ENCODE measurements at places on chromosomes 3 and 15.
A peak's percentile ranks its signal among the peaks of the same experiment; 100 is the strongest.

- no peak for DNase-seq
These were observed 36.0 kb upstream of the HDGFL3 start for GRCh38 chr15:83243634-83244033.

GRCh38 chr3:119352034-119352609 lies 57.9 kb downstream of the ARHGAP31 start:
- peak; percentile 42 for DNase-seq

DNA sequence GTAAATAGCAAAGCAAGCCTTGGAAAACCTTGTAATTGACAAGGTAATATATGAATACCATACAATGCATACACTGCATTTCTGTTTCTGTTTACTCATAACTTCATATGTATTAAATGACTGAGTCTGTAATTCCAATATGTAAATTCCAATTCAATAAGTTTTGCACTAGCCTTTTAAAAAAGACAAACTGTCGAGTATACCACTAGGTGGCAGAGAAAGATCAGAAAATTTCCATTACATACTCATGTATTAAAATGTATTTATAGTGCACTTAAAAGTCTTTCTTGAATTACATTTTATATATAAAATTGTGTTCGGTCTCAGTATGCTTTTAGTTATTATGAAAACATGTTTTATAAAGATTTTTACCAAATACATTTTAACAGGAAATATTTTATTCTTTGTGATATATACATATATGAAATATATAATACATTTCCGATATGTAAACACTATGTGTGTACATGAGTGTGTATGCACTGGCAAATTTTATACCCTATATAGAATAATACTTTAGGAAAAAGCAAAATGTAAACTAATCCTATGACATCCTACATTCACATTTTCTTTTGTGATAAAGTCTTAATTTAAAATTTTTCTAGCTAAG lies 216.8 kb downstream of the VGLL3 start:
- DNase-seq = no peak

- DNase-seq = no peak
These were observed 35.2 kb downstream of the PYGO1 start for GRCh38 chr15:55552926-55553325.

DNA sequence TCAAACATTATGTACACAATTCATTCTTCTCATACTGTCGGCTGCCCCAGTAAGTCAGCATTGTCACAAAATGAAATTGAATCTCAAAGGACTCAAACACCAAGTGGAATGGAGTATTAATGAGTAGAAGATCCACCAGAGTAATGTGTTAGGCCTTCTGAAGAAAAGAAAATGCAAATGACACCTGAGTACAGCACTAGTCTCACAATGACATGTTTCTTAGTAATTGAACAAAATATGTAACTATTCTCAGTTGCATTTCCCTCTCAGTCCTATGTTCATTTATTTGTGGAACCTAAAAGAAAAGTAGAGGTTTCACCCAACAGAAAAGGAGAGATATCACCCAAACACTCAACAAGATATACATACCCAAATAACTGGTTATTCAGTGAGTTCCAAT lies 283.9 kb upstream of the THBS1 start:
- DNase-seq = no peak

GRCh38 chr15:27696530-27696929 lies 402.6 kb downstream of the OCA2 start:
- DNase-seq = no peak

DNA sequence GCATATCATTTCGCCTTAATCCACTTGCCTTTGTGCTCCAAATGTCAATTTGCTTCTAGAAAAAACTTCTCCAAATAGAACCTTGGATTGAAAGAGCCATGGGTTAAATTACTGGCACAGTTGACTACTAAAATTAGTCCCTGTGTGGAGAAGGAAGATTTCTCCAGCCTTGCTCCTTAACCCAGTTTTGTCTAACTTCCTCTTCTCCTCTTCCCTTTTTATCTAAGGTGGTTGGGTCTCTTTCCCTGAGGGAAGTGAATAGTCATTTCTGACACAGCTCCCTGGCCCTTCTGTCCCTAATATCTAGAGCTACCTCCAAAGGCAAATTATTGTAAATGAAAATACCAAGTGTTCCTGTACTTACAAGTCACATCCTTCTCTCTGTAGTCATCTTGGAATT lies 527.9 kb upstream of the TBL1XR1 start:
- DNase-seq = no peak

GRCh38 chr15:90851114-90851513 lies 17.3 kb upstream of the FURIN start:
- DNase-seq = no peak

DNA sequence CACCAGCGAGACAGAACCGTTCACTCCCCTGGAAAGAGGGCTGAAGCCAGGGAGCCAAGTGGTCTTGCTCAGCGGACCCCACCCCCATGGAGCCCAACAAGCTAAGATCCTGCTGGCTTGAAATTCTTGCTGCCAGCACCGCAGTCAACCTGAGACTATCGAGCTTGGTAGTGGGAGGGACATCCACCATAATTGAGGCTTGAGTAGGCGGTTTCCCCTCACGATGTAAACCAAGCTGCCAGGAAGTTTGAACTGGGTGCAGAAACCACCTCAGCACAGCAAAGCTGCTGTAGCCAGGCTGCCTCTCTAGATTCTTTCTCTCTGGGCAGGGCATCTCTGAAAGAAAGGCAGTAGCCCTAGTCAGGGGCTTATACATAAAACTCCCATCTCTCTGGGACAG lies 151.0 kb downstream of the MBNL1 start:
- DNase-seq = no peak

DNA sequence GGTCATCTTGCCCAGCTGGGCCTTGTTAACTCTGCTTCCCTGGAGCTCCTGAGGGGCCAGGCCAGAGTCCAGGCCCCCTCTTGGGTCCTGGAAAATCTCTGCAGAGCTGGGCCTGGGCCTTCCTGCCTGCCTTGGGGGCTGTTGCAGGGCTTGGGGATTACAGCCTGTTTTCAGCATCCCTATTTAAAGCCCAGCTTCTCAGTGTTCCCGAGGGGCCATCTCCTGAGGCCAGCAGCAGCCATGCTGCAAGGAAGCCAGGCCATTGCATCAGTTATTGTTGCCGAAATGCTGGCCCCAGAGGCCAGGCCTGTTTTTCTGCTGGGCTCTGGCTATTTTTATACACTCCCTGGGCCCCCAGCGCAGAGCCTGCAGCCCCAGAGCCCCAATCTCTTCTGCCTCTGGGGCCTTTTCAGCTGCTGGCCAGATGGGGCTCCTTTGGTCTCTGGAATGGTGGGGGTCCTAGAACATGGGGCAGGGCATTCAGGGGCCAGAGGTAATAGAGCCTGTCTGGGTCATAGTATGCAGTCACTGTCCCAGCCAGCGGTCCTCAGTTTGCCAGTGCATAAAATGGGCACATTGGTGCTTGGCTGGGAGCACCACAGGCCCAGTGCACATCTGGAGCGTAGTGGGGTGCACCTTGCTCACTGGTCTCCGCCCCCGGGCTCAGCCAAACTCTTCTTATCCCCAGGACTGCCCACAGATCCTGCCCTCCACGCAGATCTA lies 28.5 kb downstream of the PLXNA1 start:
- DNase-seq = no peak

DNA sequence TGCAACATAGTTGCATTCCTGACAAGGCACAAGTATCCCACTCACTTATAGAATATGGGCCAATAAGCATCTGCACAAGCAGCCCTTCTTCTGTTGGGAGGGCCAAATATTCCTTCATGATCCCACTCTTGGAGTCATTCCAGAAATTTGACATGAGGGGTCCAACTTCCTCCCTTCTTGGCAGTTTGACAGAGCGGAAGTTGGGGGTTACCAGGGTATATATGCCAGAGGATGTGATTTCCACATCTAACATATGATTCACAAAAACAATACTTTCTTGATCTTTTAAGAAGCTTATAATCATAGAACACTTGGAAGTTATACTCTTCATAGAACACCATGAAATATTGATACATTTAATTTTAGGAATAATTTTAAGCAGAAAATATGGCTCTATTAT lies 100.9 kb upstream of the CRBN start:
- no peak for DNase-seq

DNA sequence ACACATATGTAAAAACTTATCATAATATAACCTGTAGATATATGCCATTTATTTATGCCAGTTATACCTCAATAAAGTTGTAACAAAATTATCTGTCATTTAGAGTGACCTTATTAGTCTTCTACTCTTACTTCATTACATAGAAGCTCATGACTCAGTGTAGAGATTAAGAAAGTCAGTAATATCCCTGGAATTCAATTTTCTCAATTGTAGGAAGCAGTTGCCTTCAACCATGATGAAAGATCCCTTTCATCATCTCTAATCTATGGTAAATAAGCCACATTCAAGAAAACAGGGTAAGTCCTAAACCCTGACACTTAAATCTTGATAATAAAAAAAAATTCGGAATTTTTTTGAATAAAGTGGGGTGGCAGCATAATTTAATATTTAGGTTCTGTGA lies 216.5 kb upstream of the PEX5L start:
- DNase-seq = no peak

- no peak for DNase-seq
These were observed 19.5 kb downstream of the BMF start for GRCh38 chr15:40088929-40089755.

GRCh38 chr15:73387507-73388255 lies 18.9 kb upstream of the HCN4 start:
- no peak for DNase-seq

DNA sequence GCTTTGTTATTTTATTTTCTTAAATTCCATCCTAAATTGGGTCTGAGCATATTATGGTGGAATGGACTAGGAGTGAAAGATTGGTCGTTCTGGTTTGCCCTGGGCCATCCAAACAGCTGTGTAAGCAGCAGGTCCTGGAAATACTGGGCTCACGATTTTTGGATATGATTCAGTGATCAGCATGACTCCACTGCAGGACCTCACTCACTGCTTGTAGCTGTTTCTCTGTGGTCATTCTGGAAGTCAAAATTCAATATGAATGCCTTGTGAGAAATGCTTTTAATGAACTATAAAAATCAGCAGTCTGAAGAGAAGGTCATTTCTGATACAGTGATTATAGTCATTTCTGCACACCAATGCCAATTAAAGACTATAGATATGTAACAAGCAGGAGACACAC lies 185.0 kb downstream of the RBMS3 start:
- no peak for DNase-seq

GRCh38 chr3:149435996-149436885 lies 38.3 kb upstream of the TM4SF4 start:
- no peak for DNase-seq

DNA sequence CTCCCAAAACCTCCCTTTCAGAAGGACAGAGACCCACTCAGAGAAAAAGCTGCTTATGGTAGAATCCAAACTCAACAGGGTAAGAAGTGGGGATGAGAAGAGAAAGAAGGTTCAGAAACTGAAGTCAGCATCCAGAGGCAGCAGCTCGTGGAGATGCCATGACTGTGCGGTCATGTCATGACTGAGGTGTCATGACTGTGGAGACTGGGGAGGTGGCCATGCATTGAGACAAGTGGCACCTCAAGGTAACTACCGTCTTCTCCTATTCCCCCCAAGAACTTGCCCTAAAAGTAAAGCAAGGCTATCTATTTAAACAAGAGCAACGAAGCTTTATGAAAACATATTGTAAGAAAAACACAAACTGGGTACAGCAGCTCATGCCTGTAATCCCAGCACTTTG lies 15.1 kb downstream of the CHRNA3 start:
- no peak for DNase-seq

DNA sequence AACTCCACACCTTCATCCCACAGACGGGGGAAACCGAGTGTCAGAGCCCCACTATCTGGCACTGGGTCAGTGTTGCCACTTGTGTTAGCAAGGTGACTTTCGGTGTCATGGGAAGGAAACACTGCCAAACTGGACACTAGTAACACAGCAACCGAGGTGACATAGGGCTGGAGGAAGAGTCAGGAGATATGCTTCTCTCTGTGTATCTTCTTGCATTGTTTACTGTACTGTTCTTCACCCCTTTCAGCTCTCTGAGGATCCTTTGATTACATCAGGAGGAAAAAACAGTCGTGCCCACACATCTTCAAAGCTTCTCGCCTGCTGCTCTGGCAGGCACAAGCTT lies 109.4 kb upstream of the RAD18 start:
- no peak for DNase-seq

- DNase-seq = no peak
These were observed 15.1 kb upstream of the TCAIM start for GRCh38 chr3:44323341-44323955.

GRCh38 chr3:182697345-182697919 lies 95.9 kb upstream of the ATP11B start:
- no peak for DNase-seq

- no peak for DNase-seq
These were observed 67.9 kb upstream of the GUCA1C start for GRCh38 chr3:109021556-109021955.

DNA sequence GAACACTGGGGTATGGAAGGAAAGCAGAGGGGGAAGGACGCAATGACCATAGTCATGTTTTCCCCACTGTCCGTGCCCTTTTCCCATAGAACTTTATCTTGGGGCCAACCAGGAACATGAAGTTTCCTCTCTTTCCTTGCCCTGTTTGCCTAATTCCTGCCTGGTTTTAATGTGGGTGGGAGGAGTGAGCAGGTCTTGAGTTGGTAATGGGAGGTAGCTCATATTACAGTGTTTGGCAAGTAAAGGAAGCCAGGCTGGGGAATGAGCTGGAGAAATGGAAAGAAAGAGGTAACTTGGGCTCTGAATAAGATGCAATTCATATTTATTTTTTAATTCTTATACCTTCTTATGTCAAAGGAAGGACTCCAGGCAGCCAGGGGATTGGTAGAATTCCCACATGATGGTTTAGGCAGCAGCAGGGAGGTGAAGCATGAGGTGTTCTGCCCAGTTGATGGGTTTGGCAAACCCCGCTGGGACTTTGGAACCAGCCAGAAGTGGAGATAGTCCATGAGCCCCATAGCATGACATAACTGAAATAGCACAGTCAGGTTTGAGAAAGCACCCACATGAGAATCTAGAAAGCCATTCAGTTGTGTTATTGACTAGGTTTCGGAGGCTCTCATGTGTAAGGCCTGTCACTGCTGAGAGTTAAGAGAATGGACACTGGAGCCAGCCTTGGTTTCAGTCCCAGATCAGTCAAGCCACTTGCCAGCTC lies 60.0 kb downstream of the CCK start:
- DNase-seq = no peak

- DNase-seq = no peak
These were observed 158.7 kb downstream of the USP13 start for GRCh38 chr3:179811321-179812095.

GRCh38 chr3:46921871-46922271 lies 44.4 kb downstream of the PTH1R start:
- no peak for DNase-seq

DNA sequence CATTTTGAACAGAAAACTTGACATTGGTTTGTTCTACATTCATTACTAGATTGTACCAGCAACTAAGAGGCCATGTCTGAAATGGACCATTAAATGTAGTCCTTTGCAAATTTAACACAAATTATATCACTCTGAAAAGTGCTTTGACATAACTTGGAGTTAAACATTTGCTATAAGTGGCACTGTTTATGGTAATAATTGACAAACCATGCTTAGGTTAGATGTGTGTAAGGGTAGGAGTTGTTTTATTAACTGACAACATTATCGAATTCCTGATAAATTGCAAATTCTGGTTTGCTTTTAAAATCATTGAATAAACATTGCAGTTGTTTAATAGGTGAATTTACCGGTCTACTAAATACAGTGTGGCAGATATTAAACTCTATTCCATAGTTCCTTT lies 6.1 kb upstream of the TMEM207 start:
- DNase-seq = no peak

GRCh38 chr15:26974120-26974780 lies 3.3 kb downstream of the GABRG3 start:
- no peak for DNase-seq

GRCh38 chr15:100810831-100811230 lies 68.8 kb upstream of the ALDH1A3 start:
- no peak for DNase-seq

- no peak for DNase-seq
These were observed 593.3 kb downstream of the FHIT start for GRCh38 chr3:60657972-60658371.

Measured in stimulated activated CD8-positive, alpha-beta memory T cell treated with anti-CD3 and anti-CD28 coated beads, Interleukin-12 subunit alpha, Interleukin-12 subunit beta, amount 100 ng/mL, for 4 hours (primary cell).